T-cell (primary cell): ENCODE measurements at places on chromosomes 3 and 15.

DNA sequence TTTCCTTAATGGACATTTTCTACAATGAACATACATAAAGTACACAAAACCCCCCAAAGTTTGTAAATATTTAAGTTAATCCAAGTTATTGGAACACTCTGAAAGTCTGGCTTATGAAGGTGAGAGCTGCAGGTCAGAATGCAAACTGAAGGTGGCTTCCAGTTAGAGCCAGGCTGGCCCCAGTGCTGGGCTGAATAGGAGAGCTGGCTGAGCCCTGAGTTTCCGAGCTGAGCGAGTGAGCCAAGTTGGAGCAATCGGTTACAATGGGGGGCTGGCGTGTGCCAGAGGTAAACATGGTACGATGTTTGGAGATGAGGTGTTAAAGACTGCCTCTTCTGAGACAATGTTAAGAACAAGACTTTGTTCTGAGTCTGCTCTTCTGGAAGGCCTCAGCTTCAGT is 230.8 kb upstream of the MCTP2 start:
- no peak for DNase-seq

- DNase-seq: no peak
Observed at GRCh38 chr3:186640929-186641328, 730 bp downstream of the FETUB start.

DNA sequence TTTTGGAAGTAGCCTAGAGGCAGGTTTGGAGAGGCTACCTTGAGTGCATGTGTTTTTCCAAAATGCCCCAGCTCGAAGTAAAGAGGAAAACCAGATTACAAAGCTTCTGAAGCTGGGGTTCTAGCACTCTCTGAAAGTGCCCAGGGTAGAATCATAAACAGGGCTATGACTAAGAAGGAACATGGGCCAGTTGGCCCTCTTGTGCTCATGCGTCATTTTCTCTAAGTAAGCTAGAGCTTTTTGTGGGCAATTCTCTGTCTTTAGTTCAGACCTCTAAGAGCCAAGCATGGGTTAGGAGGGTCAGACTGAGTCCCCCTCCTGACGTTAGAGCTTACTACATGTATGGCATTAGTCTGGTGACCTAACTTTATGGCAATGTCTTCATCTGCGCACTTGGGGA is 129.5 kb upstream of the UMPS start:
- DNase-seq: no peak

DNA sequence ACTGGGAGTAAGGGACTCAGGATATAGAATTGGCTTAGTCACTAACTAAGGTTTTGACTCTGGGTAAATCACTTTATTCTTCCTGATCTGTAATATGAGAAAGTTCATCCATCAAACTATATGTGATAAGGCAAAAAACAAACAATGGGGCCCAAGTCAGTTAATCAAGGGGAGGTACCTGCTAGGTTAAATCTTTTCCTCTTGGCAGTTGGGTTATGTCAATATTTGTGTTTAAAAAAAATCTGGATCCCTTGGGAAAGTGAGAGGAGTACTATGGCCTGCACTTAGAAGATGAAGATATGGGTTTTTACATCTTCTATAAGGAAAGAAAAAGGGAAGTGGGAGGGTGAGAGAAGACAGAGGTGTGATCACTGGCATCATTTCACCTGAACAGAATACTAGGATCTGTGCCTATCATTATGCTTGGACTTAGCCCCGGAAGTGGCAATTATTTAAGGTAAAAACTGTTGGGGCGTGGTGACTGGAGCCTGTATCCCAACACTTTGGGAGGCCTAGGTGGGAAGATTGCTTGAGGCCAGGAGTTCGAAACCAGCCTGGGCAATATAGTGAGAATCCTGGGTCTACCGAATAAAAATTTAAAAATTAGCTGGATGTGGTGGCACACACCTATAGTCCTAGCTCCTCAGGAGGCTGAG is 2.8 kb upstream of the SLC28A2 start:
- no peak for DNase-seq

DNA sequence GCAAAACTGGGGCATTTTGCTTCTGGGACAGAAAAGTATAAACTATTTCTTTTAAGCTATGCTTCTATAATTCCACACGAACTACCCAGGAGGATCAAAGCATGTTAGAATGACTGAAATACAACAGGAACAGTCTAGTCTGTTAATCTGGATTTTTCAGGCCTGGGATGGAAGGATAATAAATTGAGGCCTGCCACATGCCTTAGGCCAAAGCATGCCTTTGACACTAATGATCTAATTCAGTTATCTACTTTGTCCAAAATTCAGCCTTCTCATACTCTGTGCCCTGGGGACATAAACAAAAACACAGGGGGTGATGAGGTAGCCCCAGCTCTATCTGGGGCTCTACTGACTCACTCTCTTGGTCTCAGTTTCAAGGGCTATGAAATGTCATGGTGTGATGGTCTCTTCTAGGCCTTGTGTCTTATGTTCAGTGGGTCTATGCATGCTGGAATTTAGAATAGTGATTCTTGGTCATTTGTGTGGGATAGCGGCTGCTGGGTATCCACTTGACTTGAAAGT is 32.5 kb downstream of the GAP43 start:
- no peak for DNase-seq

DNA sequence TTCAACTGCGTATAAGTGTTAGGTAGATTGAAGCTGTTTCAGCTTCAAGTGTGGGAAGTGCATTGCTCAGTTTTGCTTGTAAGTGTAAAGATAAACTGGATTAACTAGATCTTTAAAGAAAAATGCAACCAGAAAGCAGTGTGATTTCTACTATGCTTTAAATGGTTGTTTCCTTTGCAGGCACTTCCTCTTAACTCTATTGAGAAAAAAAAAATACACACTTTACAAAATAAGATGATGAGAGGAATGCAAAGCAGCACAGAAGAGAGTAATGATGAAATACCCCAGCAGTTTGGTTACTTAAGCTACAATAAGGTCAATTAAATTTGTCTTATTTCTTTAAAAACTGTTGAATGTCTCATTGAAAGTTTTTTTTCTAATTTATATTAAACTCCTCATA is 40.8 kb downstream of the DPH6 start:
- DNase-seq: no peak

DNA sequence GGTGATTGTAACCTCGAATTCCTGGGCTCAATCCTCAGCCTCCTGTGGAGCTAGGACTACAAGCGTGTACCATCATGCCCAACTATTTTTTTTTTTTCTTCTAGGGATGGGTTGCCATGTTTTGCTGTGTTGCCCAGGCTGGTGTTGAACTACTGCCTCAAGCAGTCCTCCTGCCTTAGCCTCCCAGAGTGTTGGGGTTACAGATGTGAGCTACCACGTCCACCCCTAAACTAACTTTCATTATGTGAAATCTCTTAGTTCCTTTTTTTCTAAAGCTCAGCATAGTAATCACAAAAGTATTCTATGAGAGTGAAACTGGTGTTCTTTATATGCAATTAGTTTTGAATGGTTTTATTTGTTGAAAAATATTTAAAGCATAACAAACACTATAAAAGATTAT is 92.1 kb downstream of the XRN1 start:
- no peak for DNase-seq

GRCh38 chr3:113141543-113141942 is 69.8 kb upstream of the BOC start:
- DNase-seq: no peak

- DNase-seq: no peak
Observed at GRCh38 chr3:195768414-195768813, 43.3 kb downstream of the MUC4 start.

DNA sequence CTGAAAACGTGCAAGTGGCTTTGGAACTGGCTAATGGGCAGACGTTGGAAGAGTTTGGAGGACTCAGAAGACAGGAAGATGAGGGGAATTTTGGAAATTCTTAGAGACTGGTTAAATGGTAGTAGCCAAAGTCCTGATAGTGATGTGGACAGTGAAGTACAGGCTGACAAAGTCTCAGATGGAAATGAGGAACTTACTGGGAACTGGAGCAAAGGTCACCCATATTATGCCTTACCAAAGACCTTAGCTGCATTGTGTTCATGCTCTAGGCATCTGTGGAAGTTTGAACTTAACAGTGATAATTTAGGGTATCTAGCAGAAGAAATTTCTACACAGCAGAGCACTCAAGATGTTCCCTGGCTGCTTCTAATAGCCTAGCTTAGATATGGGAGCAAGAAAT is 28.6 kb upstream of the SERPINI2 start:
- DNase-seq: no peak

DNA sequence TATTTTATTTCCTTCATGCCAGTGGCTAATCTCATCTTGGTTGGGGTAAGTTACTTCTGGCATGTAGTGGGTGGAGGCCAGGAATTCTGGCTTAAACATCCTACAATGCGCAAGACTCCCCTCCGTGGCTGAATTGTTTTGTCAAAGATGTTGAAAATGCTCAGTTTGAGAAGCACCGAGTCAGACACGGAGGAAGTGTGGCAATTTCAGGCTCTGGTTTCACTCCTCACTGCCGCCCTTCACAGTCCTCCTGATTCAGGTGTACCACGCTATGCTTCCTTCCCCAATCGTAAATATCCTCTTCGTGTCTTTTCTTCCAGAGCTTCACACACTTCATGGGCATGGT is 150.7 kb downstream of the OPA1 start:
- DNase-seq: no peak

- no peak for DNase-seq
Observed at GRCh38 chr3:93989241-93989640, 9.3 kb downstream of the ARL13B start.

GRCh38 chr15:67685008-67685599 is 140.2 kb upstream of the SKOR1 start:
- DNase-seq: no peak

GRCh38 chr15:60076582-60077276 is 72.6 kb downstream of the FOXB1 start:
- no peak for DNase-seq

DNA sequence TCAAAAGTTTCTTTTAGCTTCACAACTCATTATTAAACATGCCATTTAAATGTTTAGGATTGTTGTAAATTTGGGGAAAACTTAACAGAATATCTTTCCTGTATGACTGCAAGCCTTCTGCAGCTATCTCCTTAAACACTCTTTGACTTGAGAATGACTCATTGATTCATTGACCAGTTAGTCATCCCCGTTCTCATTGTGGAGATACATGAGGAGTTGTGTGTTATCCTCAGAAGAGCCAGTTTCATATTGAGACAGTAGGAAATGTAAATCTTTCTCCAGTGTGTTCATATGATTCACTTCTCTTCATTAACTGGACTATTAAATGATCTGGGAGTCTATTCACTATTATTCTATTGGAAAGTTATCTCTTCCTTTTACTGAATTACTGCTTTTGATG is 83.0 kb downstream of the CRYGS start:
- DNase-seq: no peak

DNA sequence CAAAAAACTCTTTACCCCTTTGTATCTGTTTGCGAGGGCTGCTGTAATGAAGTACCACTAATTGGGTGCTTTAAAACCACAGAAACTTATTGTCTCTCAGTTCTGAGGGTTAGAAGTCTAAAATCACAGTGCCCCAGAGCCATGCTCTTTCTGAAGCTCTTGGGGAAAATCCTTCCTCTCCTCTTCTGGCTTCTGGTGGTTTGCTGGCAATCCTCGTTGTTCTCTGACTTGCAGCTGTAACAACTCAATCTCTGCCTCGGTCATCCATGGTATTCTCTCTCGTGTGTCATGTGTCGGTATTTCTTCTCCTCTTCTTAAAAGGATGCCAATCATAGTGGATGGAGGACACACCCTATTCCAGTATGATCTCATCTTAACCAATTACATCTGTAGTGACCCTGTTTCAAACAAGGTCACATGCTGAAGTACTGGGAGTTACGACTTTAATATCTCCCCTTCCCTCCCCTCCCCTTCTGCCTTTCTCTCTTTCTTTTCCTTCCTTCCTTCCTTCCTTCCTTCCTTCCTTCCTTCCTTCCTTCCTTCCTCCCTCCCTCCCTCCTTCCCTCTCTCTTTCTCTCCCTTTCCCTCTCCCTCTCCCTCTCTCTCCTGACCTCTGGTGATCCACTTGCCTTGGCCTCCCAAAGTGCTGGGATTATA is 6.5 kb upstream of the ARL8B start:
- DNase-seq: no peak

DNA sequence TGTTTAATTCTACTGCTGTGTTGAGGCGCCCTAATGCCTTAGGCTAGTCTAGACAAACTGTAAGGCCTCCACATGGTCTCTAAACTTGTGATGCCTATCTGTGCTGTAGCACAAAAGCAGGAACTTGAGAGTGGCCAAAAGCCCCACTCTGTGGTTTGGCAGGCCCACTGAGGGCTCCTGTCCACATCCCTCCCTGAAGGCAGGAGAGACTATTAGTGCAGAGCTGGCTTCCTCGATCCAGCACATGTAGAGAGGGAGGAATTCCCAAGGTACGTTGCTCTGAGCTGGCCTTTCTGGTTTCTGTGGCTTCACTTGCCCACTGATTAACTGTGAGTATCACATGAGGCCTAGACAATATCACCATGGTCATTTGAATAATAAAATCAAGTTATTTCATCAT is 90.6 kb downstream of the POLR2M start:
- DNase-seq: no peak

- DNase-seq: no peak
Observed at GRCh38 chr3:183534249-183534648, 21.3 kb downstream of the KLHL6 start.

DNA sequence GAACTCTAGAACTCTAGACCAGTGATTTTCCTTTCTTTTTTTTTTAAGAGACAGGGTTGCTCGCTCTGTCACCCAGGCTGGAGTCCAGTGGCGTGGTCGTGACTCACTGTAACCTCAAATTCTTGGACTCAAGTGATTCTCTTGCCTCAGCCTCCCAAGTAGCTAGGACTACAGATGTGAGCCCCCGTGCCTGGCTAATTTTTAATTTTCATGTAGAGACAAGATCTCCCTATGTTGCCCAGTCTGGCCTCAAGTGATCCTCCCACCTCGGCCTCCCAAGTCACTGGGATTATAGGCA is 359.6 kb downstream of the SHQ1 start:
- no peak for DNase-seq

- DNase-seq: no peak
Observed at GRCh38 chr15:36066757-36067156, 512.7 kb upstream of the CDIN1 start.

DNA sequence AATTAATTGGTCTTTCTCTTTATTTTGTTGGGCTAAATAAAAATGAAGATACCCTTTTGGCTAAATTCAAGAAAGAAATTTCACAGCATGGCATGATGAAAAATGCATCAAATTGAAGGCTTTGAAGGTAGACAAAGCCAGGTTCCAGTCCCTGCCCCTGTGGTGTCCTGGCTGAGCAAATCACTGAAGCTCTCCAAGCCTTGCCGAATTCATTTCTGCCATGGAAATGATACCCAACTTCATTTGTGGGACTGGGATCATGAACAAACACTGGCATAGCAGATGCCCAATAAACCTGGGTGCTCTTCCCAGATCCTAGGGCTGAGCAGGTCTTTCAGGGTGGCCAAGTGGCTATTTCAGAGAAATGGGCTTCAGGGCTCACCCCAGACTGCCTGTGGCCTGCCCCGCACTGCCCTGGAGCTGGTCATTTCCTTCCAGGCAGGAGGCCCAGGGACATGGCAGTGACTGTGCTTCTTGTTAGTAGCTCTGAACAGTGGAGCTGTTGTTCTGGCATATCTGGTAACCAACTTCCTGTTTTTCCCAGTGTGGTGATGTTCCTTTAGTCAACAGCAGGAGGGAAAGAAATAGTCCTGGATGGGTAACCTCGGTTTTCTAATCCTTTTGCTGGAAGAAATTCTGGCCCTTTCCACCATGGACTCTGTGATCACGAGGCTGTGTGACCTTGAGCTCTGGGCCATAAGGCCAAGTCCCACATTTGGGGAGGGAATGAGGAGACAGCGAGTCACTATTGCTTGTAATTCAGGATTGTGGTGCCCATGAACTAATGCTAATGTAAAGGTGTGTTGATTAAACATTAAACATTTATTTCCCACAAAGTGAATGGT is 47.6 kb downstream of the CTDSPL start:
- no peak for DNase-seq

GRCh38 chr3:45362758-45363157 is 25.6 kb upstream of the LARS2 start:
- DNase-seq: no peak

- no peak for DNase-seq
Observed at GRCh38 chr3:111588527-111588926, 6.6 kb downstream of the ZBED2 start.
